ENCODE measurements at places on chromosomes 16 and 17. TPM values are rescaled to one million over a fixed set of nuclear protein-coding genes. Genes with fewer than 3 reads are reported as not detected.

DNA sequence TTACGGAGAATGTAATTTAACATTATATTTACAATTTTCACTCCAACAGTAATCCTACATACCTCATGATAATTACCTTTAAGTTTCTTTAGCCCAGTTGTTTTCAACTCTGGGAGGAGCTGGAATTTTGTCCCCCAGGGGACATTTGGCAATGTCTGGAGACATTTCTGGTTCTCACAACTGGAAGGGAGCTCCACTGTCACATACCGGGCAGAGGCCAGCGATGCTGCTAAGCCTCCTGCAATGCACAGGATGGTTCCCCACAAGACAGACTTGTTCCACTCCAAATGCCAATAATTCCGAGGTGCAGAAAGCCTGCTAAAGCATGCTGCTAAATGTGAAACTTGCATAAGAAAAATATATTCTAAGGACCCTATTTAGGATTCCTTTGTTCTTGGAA lies 251.1 kb upstream of the IRX5 start:
- H3K36me3 ChIP-seq: no peaks in the 10 kb centered on the region
- H3K4me3 ChIP-seq: no peak overlapping the region
- H3K4me1 ChIP-seq: no peaks in the 10 kb centered on the region
- H3K27ac ChIP-seq: no peak overlapping the region

The SLC47A2 gene
- 0.09 TPM for total RNA-seq

GRCh38 chr17:57751348-57751971 lies 6.4 kb upstream of the CCDC182 start:
- DNase-seq: no peak
- no peak overlapping the region for H3K4me3 ChIP-seq
- H3K27ac ChIP-seq: no peak overlapping the region
- no peaks in the 10 kb centered on the region for H3K27me3 ChIP-seq
- H3K4me1 ChIP-seq: peaks cover 9% of the 10 kb centered on the region

- no peaks in the 10 kb centered on the region for H3K36me3 ChIP-seq
- no peak for DNase-seq
- H3K27me3 ChIP-seq: no peaks in the 10 kb centered on the region
- no peak overlapping the region for H3K4me3 ChIP-seq
- H3K4me1 ChIP-seq: no peaks in the 10 kb centered on the region
Observed at GRCh38 chr16:47018223-47018891, 44.9 kb upstream of the DNAJA2 start.

DNA sequence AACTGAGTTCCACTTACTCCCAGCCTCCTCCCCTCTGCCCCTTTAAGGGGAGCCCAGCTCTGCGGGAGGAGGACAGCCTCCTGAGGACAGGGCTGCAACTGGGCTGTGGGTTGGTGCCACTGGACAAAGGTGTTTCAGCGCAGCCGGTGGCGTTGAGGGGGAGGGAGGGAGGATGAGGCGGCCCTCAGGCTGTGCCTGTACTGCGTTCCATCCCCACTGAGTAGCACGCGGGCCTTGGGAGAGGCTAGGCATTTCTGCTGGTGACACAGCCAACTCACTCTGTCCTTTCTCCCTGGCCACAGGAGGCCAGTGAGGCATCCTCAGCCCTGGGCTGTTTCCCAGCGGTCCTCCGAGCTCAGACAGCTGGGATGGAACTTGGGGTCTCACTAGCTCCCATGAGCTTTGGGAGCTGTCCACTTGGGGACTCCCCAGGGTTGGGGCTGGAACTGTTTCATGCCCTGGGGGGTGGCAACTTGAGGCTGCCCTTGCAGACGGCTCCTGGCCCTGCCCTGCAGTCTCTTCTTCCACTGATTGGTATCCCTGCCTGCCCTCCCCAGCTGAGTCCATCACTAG lies 70.5 kb downstream of the MPRIP start:
- H3K36me3 ChIP-seq: no peaks in the 10 kb centered on the region
- H3K4me1 ChIP-seq: peaks cover 65% of the 10 kb centered on the region
- H3K4me3 ChIP-seq: no peak overlapping the region
- no peaks in the 10 kb centered on the region for H3K27me3 ChIP-seq
- H3K27ac ChIP-seq: no peak overlapping the region

- H3K36me3 ChIP-seq: peaks cover 30% of the 10 kb centered on the region
- no peak for DNase-seq
- peaks cover 59% of the 10 kb centered on the region for H3K4me1 ChIP-seq
- no peak overlapping the region for H3K27ac ChIP-seq
- no peaks in the 10 kb centered on the region for H3K27me3 ChIP-seq
Observed at GRCh38 chr16:4661661-4662060, 31.7 kb upstream of the NUDT16L1 start.

DNA sequence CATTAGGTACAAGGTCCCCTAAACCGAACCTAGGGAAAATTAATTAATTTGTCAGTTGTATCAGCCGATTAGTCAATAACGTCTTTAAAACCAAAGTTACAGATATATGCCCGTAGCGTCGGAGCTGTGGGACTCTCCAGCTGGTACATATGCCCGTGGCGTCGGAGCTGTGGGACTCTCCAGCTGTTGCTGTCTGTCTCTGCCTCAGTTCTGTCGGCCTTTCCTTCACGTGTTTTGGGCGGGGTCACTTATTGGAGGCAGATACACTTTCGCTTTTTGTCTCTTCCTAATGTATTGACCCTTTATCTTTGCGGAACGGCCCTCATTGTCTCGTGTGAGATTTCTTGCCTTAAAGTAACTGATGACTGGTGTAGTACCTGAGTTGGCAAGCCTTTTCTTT lies 62.0 kb upstream of the ZNF750 start:
- DNase-seq: no peak
- H3K4me3 ChIP-seq: no peak overlapping the region
- no peaks in the 10 kb centered on the region for H3K4me1 ChIP-seq
- H3K27ac ChIP-seq: no peak overlapping the region
- peaks cover 50% of the 10 kb centered on the region for H3K36me3 ChIP-seq

- H3K27ac ChIP-seq: no peak overlapping the region
- H3K36me3 ChIP-seq: no peaks in the 10 kb centered on the region
- no peak overlapping the region for H3K4me3 ChIP-seq
- no peaks in the 10 kb centered on the region for H3K27me3 ChIP-seq
- DNase-seq: no peak
- no peaks in the 10 kb centered on the region for H3K4me1 ChIP-seq
Observed at GRCh38 chr16:82282662-82283061, 112.6 kb upstream of the MPHOSPH6 start.

GRCh38 chr17:78707016-78707415 lies 75.1 kb downstream of the CYTH1 start:
- peaks cover 28% of the 10 kb centered on the region for H3K4me1 ChIP-seq
- no peak for DNase-seq
- H3K4me3 ChIP-seq: no peak overlapping the region

All from upper lobe of left lung (tissue), 6 donors.